Left hindlimb (tissue), 1 donor: ENCODE measurements at places on chromosomes 7 and 10.

GRCh38 chr10:19817231-19817933, 1.1 kb downstream of the PLXDC2 start:
- DNase-seq, result peak; percentile 68

DNA sequence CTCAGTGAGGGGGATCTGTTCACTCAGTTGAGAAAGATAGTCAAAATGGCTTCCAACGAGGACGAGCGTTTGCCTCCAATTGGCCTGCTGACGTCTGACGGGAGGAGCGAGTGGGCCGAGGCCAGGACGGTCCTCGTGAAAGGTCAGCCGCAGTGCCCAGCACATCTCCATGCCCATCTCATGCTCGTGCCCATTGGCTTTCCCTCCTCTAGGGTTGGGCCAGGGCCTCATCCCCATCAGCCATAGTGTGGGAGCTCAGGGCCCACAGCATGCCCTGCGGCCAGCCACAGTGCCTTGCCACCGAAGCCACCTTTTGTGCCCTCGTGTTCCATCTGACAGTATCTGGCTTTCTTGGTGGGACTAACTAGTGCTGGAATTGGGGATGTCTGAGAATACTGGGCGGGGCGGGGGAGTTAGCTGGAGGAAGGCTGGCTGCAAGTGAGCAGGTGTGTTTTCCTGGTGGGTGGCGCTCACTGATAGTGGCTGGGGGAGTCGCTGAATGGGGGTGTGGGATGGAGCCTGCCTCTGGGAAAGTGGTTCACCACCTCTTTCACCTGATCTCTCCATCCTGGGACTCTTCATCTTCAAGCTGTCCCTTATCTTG, 13.9 kb downstream of the CHAT start:
- DNase-seq, result no peak

DNA sequence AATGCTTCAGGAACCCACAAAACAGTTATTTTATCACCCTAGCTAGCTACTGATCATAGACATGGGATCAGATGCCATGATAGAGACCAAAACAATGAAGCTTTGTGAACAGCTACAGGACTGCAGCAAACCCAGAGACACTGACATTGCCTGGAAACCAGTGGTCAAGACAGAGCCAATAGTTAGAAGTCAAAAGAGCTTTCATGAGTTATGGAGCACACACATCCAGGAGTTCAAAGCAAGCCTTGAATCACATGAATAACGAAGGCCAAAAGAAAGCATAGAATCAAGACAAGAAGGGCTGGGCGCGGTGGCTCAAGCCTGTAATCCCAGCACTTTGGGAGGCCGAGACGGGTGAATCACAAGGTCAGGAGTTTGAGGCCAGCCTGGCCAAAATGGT, 34.5 kb upstream of the GSAP start:
- no peak for DNase-seq

DNA sequence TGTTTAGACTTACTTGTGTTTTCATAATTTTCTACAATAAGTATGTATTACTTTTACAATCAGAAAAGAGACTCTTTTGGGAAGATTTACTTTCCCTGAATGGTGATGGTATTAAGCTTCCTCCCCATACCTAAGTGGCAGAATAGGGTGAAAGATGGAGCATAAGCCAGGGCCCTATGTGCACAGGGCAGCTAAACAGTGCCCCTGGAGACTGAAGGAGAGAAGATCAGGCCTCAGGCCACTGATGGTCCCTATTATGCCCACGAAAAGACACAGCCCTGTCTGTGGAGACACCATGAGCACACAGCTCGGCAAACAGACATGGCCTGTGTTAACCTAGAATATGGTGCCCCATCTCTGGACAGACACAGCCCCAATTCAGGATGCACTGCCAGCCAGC, 139.4 kb downstream of the OAT start:
- DNase-seq, result no peak

GRCh38 chr10:75234017-75234682, 1.6 kb downstream of the COMTD1 start:
- DNase-seq, result peak; percentile 87

DNA sequence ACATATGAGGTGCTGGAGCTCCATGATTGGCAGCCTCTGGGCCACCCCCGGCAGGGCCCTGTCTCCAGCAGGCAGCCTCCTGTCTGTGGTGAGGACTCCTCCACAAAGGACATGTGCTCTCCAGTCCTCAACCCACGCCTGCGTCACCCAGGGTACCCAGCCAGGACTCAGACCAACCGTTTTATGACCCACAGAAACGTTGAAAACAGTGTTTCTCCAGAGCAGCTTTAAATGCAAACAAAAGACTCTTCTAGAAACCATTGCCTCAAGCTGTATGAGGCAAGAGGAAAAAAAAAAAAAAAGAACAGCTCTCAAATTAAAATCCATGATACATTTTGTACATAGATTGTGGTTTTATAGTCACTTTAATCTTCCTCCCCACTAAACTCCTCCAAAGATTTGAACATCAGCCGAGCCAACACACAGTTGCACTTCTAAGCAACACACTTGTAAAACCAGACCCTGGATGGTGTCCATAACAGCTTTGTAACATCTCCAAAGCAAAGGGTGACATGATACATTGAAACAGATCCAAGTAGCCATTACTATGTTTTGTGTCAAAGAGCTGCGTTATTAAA, 175.0 kb upstream of the LYZL2 start:
- peak; percentile 60 for DNase-seq

- no peak for DNase-seq
Observed at GRCh38 chr7:36309716-36310115, 79.9 kb upstream of the ANLN start.

DNA sequence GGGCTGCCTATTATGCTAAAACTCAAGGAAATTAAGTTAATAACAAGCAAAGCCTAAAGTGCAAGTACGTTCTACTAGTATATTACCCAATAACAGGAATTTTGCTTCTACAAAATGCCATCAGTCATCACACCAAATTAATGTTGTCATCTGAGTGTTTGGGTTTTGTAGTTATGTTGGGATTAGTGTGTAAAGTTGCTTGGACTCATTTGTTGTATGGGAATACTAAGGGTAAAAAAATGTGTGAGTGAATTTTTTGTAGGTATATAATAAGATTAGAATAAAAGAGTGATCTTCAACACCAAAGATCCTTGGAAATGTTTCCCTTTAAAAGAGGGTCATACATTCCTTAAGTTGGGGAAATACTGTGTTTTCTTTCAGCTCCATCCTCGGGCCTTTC, 38.6 kb downstream of the NRP1 start:
- no peak for DNase-seq
